ENCODE measurements at places on chromosomes 3 and 15.

GRCh38 chr15:74192751-74193150 is 9.8 kb downstream of the STRA6 start:
- DNase-seq: no peak

DNA sequence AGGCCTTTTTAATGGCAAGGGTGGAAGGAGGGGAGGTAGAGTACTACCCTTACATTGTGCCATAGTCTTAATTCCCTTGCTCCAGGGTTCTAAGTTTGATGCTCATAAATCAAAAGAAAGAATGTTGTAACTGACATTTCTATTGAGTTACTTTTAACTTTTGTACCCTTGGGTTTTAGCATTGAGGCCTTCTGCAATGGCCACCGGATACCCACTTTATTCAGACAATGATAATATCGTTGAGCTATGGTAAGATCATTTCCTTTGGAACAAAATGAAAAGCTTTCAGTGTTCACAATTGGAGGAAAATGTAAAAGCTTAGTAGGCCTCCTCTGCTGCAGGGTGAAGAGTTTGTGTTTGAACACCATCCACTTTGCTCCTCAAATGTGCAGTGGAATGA is 16.8 kb downstream of the CGNL1 start:
- no peak for DNase-seq

DNA sequence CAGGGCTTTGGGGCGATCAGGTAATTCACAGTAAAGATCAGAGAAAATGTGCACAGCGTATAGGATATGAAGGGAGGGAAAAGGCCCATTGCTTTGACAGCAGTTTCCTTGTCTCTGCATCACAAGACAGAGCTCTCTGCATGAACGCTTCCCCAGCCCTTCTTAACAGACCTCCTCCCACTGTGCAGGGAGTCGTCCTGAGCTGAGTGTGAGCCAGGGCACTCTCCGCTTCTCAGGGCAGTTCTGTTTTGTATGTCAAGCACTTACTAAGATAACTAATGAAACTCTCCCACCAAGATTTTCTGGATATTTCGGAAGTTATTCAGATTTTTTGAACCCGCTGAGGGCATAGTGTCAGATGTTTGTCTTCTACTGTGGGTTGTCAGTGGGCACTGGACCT is 105.8 kb upstream of the C15orf61 start:
- DNase-seq: no peak

- no peak for DNase-seq
Measured at GRCh38 chr3:156407617-156408225, 147.2 kb downstream of the SSR3 start.

DNA sequence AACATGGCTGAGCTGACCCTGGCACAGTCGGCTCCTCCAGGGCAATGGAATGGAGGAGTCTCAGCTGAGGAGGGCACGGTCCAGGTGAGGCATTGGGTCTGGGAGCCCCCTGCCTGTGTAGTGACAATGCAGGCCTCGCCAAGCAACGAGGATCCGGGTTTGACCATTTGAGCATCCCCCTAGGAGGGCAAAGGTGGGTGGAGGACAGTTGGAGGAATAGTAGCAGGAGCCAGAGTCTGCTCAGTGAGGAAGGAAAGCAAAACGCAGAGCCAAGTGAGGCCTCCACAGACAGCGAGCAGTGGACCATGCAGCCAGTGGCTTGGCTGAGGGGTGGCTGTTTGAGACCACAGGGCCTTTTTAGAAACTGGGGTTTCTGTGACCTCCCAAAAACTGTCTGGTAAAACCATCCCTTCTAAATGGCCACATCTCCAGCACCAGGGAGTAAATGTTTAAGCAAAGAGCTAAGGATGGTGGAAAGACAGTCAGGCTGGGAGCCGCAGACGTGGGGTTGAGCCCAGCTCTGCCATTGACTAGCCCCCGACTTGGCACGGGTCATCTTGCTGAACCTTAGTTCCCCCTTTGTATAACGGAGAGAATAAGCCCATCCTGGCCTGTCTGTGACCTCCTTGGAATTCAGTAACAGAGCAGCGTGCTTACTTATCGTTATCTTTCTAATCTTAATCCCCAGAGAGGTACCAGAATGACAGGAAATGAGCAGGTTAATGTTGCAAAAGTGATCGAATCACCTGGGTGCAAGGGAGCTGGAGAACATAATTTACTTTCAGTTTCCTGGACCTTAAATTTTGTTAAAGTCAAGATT is 46.8 kb downstream of the CMTM6 start:
- DNase-seq: no peak

GRCh38 chr15:33119273-33119672 is 75.2 kb downstream of the FMN1 start:
- no peak for DNase-seq

All from COR-L47 (cell line).